ENCODE measurements at places on chromosomes 5 and 9. TPM values are rescaled to one million over a fixed set of nuclear protein-coding genes. Genes with fewer than 3 reads are reported as not detected.
A peak's percentile ranks its signal among the peaks of the same experiment; 100 is the strongest.

Gene SCGB3A2
- not detected for total RNA-seq

DNA sequence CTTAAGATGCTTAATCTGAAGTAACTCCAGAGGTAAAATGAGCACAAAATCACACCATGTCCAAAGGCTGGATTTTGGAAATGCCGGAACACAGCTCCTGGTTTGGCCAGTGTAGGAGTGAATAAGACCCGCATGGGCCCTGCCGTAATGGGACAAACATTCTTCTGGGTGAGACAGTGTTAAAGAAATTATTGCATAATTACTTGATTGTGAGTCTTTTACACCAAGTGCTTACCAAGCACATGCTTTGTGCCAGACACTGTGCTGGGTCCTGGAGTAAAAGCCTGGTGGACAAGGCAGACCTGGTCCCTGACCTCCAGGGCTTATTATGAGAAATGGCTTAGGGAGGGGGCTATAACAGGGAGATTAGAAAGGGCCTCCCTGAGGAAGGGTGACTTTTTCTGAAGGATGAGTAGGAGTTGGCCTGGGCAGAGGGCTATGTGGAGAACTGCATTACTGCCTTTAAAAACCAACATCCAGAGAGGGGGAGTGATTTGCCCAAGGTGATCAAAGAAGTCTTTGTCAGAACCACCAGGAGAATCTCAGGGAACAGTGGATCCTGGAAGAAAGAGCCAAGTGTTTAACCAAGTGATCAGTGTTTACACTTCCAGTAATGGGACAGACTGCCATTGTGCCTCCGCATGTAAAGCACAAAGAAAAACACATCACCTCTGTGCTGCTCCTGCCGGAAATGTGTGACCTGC, 3.5 kb downstream of the PDE6A start:
- DNase-seq = no peak

- DNase-seq = no peak
Measured at GRCh38 chr5:119340597-119341218, 15.1 kb upstream of the TNFAIP8 start.

- peak; percentile 63 for DNase-seq
Measured at GRCh38 chr9:121876658-121877271, 216.3 kb downstream of the TTLL11 start.

GRCh38 chr5:179603308-179603707, 20.2 kb downstream of the HNRNPH1 start:
- DNase-seq = no peak

All from heart left ventricle (tissue), 16 donors.